CD4-positive, alpha-beta memory T cell (primary cell): ENCODE measurements at places on chromosomes 1 and 21.

DNA sequence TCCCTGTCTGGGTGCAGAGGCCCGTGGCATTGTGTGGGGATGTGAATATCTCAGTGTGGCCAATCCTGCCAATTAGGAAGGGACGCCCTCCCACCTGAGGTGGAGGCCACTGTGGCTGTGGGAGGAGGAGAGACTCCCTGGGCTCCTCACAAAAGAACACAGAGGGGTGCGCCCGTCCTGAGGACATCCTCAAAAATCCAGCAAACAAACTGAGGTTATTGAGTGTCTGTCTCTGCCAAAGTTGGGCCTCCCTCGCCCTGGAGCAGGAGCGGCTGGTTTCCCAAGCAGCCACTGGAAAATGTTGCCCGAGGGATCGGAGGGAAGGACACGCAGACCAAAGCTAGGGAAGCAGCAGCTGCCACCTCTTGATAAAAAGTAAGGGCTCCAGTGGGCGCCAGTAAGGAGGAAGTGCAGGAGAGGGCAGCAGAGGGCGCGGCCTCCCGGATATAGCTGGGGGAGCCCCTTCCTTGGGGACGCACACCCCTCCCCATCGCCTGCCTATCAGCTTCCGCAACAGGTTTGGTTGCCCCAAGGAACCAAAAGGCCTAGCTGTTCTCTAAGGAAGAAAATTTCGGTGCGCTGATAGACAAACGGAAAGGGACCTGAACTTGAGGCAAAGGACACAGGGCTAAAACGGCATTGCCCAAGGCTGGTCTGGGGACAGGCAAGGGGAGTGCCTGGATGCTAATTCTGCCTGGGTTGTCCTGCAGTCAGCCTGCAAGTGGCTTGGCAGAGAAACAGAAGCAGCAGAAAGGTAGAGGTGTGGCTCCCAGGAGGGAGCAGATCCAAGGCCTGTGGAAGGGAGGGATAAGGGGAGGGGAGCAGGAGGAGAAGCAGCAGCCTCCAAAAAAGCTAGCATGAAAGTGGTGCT, 1.7 kb upstream of the GRIK3 start:
- no peak for DNase-seq

DNA sequence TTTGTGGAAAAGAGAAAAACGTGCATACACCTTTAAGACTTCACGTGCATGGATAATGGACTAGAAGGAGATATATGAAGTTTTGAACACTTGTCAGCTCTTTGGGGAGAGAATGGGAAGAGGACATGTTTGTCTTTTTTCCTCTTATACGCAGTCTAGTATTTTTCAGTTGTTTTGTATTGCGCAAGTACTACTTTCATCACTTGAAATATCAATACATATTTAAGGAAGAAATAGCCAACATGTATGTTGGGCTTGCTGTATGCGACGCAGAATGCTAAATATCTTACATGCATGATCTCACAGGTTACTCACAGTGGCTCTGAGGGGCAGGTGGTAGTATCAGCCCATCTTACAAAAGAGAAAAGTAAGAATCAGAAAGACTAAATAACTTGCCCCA, 176.5 kb upstream of the RUNX1 start:
- DNase-seq: no peak

DNA sequence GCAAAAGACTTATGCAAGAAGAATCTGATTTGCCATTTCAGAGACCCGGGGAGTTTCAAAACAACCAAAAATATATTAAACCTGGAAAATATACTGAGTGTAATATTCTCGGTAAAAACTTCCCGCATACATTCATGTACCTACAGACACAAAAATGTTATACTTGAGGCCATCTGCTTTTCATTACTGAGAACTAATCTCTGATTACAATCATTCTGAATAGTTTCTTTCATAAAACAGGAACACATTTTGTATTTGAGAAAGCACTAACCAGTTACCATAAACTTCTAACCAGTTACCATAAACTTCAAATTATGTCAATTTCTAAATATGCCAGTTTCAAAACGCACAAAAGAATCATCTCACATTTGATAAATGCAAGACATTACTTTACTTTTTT, 7.8 kb downstream of the ZNHIT6 start:
- DNase-seq: no peak

GRCh38 chr1:243554686-243555085, 295.4 kb downstream of the AKT3 start:
- DNase-seq: no peak

GRCh38 chr1:107122225-107122624, 18.6 kb upstream of the NTNG1 start:
- DNase-seq: no peak

DNA sequence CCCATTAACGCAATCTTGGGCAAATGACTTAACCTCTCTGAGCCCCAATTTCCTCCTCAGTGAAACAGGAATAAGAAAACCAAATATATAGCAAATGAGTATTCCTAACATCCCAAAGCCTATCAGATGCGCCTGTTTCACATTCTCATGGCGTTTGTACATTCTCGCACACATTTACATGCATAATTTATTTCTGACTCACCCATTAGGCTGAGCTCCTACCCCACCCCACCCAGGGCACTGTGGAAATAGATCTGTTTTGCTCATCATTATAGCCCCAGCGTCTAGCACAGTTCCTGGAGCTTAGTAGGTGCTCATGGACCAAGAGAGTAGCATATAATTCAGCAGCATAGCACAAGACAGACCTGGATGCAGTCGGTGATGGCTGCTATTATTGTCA, 146.1 kb upstream of the VANGL1 start:
- DNase-seq: no peak

DNA sequence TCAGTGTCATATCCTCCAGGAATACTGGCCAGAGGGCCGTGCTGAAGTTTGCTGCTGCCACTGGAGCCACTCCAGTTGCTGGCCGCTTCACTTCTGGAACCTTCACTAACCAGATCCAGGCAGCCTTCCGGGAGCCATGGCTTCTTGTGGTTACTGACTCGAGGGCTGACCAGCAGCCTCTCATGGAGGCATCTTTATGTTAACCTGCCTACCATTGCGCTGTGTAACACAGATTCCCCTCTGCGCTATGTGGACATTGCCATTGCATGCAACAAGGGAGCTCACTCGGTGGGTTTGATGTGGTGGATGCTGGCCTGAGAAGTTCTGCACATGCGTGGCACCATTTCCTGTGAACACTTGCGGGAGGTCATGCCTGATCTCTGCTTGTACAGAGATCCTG, 24.8 kb downstream of the MTR start:
- no peak for DNase-seq

DNA sequence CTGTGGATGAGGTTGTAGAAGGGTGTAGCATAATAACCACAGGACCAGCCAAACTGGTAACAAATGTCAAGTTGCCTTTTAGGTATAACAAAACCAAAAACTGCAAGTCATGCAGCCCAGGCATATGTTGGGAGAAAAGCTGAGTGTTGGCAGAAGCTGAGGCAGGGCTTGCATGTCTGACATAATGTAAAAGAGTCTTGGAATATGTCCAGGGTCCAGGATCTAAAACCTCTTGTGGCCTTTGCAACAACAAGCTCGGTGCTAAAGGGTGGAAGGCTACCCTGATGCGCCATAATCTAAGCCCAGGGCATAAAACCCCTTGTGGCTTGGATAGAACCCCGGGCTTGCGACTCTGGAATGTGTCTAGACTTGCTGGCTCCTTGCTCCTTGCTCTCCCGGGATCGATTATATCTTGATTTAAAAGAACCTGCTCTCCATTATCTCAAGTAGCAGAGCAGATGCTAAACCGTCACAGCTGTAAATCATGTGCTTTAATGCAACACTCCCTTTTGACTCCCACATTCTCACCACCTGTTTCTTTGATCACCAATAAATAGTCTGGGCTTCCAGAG, 26.5 kb upstream of the SLC35A3 start:
- DNase-seq: no peak

DNA sequence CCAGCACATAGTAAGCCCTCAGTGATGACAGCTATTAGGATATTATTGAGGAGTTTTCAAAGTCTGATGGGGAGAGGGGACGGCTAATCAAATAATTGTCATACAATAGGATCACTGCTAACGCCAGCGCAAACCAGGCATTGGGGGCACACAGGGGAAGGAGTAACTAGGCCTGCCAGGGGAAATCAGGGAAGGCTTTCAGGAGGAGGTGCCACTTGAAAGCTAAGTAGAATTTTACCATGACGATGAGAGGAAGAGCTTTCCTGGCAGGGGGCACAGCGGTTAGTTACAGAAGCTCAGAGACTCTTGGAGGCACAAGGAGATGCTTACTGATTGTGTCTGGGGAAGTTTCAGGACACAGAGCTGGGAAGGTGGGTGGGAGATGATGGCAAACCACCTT, 47.2 kb upstream of the LAPTM5 start:
- DNase-seq: no peak

DNA sequence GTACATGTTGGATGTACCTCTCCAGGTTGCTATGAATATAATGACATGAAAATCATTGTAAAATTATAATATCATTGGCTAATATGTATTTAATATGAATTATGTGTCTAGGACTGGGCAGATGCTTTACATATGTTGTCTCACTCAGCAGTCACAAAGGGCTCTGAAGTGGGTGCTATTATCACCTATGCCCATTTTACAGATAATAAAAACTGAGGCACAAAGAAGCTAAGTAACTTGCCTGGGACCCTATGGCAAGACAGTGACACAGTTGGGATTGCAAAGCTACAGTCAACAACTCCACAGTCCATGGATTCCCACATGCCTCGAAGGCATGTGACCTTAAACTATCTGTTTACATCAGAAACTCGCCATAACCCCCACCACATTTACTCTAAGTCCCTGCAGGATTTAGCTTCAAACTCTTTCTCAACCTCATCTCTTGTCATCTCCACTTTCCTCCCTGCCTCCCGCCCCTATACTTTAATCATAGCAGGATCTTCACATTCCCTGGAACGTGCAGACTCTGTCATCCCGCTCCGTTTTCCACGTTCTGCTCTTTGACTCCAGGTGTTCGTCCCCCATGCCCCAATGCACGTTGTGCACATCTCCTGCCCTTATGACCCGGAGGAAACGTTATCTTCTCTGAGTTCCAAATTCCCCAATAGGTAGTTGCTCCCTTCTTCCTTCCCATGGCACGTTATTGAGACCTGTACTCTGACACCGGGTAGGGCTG, 143.0 kb upstream of the NRIP1 start:
- no peak for DNase-seq

DNA sequence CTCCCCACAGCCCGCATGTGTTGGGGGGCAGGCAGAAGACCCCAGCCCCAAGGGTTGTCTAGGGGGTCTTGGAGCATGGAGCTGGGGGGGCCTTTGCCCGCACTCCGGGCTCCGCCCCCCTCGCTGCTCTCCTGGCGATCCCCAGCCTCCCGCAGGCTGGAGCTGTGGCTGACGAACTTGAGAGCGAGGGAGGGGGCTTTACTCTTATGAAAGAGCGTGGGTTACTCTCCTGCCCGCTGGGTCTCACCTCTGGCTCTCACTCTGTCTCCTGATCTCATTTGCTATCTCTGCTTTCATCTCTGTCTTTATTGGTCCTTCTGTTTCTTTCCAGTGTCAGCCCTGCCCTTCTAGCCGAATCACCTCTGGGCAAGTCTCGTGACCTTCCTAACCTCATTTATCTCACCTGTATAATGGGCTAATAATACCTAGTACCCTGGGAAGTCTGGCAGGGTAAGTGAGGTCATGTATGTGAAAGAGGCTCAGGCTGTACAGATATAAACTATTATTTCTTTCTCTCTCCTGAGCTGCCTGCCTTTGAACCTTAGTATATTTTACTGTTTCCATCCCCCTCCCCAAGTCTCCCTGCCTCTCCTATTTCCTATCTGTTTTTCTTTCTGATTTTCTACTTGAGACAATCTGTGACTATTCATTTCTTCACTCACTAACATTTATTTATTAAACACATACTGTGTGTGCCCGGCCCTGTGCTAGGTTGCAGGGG, 731 bp downstream of the EFNA4 start:
- no peak for DNase-seq

GRCh38 chr1:156748670-156749418, 2.6 kb downstream of the HDGF start:
- DNase-seq: no peak

DNA sequence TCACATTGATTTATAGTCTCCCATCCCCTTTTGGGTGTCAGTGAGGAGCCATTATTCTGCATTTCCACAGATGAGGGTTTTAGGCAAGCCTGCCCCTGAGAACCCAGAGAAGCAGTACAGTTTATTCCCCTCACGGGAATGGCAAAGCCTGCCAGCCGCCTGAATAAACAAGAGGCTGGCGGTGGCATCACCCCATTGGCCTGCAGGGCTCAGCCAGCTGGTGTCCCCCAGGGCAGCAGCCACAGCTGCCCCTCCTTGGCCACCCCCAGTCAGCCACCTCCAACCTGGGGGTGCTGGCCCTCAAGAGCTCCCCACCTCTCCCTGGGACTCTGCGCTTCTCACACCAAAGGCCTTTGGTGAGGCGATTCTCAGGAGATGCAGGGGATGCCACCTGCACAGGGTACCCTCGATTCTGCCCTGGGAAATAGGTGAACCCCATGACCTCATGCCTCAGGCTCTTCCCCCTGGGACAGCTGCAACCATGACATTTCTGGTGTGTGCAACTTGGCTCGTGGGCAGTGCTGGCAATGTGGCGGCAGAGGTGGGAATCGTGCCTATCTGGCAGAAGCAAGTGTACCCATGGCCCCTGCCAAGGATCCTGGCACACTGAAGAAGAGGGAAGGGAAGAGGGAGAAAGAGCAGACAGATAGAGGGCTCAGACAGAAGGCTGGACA, 14.0 kb downstream of the OLFML2B start:
- no peak for DNase-seq

DNA sequence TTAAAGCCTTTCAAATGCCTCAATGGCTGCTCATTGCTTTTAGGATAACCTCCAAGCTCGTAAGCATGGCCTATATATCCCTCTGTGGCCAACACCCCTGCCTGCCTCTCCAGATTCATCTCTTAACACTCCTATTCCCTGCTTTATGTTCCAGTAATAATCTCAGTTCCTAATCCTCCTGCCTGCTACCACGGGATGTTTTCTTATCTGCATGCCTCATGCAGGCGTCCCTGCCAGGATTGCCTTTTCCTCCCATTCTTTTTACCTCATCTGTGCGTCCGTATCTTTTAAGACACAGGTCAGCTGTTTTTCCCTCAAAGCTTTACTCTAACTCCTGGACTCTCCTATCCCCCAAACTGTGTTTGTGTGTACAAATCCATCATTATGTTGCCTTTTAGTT, 36.1 kb downstream of the ZBTB40 start:
- DNase-seq: no peak

- DNase-seq: no peak
Observed at GRCh38 chr21:29182691-29183092, 52.2 kb downstream of the MAP3K7CL start.

GRCh38 chr1:84164567-84165021, 20.5 kb downstream of the PRKACB start:
- DNase-seq: no peak

- no peak for DNase-seq
Observed at GRCh38 chr1:37767488-37767887, 2.6 kb upstream of the EPHA10 start.

DNA sequence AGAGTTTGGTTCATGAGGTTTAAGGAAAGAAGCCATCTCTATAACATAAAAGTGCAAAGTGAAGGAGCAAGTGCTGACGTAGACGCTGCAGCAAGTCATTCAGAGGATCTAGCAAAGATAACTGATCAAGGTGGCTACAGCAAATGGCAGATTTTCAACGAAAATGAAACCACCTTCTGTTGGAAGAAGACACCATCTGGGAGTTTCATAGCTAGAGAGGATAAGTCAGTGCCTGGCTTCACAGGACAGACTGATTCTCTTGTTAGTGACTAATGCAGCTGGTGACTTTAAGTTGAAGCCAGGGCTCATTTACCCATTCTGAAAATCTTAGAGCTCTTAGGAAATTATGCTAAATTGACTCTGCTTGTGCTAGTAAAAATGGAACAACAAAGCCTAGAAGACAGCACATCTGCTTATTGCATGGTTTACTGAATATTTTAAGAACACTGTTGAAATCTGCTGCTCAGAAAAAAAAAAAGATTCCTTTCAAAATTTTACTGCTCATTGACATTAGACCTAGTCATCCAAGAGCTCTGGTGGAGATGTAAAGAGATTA, 10.5 kb downstream of the MAEL start:
- no peak for DNase-seq
